ENCODE measurements at places on chromosomes 7 and 10.
A peak's percentile ranks its signal among the peaks of the same experiment; 100 is the strongest.

- DNase-seq: no peak
Observed at GRCh38 chr7:98341106-98341505, 59.6 kb downstream of the BRI3 start.

DNA sequence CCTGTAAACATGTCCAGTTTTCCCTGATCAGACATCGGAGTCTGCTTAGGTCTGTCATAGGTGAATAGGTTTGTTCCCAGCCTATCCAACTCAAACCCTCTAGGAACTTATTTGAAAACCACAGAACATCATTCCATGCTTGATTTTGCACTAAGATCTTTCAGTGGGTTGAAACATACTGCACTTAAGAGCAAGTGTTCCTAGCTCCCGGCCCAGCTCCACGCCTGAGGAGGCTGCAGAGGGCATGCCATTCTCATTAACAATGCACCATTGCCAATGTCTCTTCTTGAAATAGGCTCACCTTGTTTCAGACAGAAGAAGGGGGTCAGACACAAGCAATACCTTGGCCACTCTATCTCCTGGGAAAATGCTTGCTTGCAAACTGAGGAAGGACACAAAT, 78.0 kb upstream of the EGR2 start:
- no peak for DNase-seq

GRCh38 chr7:138821912-138822311, 23.9 kb upstream of the ATP6V0A4 start:
- DNase-seq: no peak

DNA sequence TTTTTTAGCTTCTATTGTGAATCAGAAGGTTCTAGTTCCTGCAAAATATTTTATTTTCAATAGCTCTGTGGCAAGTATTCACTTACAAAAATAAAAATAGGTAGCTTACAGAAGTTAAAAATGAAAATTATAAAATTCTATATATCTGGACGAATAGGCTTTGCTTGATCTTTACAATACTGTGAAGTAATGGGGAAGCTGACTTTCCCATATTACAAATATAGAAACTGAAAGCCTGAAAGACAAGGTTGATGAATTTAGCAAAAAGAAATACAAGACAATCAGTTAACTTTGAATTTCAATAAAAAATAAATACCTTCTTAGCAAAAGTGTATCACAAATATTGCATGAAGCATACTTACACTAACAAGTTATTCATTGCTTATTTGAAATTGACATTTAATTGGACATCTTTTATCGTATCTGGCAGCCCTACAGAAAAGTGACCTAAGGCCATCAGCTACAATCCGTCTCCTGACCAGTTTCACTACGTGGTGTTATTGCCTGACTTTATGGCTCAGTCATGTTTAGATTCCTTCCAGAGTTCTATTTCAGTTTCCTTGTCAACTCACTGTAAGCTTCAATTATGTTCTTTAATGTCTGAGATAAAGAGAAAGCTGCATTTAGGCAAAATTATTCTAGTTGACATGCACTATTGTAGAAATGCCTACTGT, 310.5 kb upstream of the HGF start:
- no peak for DNase-seq

DNA sequence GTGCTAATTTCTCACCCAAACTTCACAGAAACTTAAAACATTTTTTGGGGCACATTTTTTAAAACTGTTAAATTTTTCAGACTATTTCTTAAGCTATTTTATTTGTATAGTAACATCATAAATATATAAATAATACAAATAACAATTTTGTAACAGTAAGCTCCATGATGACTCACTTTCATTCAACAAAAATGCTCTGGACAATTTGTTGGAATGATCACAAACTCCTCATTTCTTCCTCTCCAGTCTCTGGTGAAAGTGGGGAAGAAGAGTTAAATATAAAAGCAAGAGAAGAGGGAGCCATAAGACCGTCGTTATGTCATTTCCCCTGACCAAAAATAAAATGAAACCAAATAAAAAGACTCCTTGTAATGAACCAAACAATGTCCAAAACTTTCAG, 162.4 kb downstream of the AGMO start:
- DNase-seq: no peak

GRCh38 chr7:104231054-104232046, 23.5 kb upstream of the ORC5 start:
- peak; percentile 56 for DNase-seq

DNA sequence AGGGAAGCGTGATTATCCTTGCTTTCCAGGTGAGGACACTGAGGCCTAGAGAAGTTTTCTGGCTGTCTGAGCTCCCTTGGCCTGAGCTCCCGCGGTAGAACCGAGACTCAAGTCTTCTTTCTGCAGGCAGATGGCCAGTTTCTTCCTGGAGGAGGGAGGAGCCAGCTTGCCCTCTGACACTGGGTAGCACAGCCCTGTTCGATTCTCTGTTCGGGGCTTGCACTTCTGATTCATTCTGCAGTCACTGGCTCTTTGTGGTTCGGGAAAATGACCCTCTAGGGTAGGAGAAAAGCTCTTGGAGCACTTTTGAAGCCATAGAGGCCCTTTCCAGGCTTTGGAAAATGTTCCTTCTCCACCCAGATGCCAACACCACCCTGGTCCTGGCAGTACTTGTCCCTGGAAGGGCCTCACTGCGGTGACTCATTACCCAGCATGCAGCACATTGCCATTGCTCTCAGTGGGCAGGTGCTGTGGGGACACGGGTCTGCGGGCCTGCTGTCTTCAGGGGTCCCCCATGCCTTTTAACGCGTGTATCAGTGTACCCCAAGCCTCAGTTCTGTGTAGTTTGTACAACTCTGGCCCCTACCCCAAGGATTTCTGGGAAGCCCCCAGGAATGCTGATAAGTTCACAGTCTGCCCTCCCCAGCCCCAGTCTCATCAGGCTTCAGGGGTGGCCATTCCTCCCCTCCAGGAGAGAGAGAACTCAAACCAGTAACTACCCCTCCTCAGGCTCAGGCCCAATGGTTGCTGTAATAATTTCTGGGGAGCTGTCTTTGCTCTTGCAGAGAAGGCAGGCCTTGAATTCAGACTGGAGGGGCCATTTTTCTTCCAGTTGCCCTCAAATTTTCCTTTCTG, 11.9 kb downstream of the CHST3 start:
- DNase-seq: no peak

- DNase-seq: no peak
Observed at GRCh38 chr7:94943134-94943533, 35.7 kb downstream of the PPP1R9A start.

GRCh38 chr10:122157451-122157850, 113.6 kb upstream of the BTBD16 start:
- no peak for DNase-seq

DNA sequence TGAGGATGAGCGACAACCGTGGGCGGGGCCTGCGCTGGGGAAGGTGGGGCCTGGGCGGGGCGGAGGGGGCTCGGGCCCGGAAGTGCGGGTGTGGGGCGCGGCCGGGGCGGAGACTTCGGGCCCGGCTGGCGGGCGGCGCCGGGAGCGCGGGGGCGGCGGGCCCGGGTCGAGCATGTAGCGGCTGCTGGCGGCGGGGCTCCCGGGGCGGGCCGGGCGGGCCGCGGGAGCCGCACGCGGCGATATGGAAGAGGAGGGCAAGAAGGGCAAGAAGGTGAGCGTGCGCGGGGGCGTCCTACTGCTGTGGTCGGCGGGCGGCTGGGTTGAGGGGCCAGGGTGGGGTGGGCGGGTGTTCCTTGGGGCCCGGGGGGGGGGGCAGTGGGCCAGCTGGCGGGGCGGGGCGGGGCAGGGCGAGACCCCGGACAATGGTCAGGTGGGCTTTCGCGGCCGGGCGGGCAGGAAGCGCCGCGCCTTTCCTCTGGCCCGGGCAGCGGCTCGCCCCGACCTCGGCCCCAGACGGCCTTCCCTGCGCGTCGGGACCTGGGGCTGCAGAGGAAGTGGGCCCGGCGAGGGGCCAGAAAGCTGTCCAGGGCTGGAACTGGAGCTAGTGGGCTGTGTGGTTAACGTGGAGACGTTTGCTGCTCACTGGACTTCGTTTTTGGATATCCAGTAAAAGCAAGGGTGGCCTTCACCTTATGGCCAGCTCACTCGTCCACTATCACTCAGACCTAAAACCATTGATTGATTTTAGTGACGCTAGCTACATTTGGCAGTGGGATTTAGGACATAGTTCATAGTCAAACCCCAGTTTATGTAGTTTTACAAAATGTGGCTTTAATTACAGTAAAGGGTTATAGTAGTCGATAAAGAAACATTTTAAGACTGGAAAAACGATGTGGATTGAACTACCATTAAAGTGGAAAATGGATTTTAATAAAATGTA, at the start of gene CCM2:
Gene CCM2 (plus strand): TSS at position 109 of the 940 bp plus-strand sequence. CDS start 133 bp downstream, at position 242.
- DNase-seq: no peak

DNA sequence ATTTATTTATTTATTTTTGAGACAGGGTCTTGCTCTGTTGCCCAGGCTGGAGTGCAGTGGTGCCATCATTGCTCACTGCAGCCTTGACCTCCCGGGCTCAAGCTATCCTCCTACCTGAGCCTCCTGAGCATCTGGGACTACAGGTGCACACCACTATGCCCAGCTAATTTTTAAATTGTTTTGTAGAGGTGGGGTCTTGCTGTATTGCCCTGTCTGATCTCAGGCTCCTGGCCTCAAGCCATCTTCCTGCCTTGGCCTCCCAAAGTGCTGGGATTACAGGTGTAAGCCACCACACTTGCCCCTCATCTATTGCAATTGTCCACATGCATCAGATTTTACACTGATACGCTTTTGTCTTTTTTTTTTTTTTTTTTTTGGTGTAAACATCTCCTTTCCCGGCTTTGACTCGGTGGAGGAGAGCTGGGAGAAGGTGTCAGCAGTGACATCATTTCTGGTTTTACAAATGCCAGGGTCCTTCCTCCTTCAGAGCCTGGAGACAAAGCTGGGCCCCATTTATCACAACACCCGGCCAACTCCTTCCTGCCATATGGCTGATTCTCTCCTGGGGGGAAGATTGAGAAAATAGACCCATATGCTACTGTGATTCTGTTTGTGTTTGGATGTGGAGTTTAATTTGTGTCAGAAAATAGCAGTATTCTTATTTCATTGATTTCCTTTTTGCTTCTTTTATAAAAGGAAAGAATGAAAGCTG, 61.3 kb downstream of the GALNT17 start:
- DNase-seq: no peak

DNA sequence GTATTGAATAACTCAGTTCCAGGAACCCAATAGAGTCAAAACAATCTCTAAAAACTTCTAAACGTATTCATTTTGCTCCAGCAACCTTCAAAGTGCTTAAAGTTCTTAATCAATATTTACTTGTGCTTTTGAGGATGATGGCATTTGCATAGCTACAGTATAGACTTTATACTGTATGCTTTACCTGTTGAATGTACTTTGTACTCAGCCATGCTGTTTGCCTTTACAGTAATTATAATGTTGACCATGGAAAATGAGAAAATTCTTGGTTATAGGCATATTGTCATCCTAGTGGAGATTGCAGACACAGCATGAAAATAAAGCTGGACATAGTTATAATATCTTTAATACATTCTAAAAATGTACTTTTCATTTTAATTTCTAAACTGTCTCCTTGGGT, 762.7 kb upstream of the PHF14 start:
- DNase-seq: no peak

DNA sequence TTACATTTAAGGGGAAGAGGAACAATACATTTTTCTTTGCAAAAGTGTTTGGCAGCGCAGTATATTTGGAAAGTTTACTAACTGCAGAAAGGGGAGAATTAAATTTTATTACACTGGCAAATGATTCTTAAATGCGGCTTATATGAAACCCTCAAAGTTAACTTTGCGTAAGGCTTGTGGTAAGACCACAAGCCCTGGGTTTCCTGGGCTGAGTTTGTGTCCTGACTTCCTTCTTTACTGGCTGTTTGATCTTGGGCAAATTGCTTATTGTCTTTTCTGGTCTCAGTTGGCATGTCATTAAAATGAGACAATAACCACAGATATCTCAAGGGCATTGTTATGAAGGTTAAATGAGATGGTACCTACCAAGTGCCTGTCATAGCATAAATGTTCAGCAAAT, 106.8 kb downstream of the GLRX3 start:
- DNase-seq: no peak
